ENCODE measurements at places on chromosomes 6 and 20. TPM values are rescaled to one million over a fixed set of nuclear protein-coding genes. Genes with fewer than 3 reads are reported as not detected.

Gene CLVS2
- not detected for total RNA-seq

Gene ZNF512B
- total RNA-seq, result 6.4 TPM

Gene MMP24OS
- total RNA-seq, result 30.1 TPM

Gene GNMT
- not detected for total RNA-seq

Gene ZNF217
- 22.0 TPM for total RNA-seq

Gene MCUR1
- 7.4 TPM for total RNA-seq

Gene FAM229B
- 20.3 TPM for total RNA-seq

- peak; percentile 97 for DNase-seq
Observed at GRCh38 chr6:112683926-112684325, 336.8 kb downstream of the RFPL4B start.

DNA sequence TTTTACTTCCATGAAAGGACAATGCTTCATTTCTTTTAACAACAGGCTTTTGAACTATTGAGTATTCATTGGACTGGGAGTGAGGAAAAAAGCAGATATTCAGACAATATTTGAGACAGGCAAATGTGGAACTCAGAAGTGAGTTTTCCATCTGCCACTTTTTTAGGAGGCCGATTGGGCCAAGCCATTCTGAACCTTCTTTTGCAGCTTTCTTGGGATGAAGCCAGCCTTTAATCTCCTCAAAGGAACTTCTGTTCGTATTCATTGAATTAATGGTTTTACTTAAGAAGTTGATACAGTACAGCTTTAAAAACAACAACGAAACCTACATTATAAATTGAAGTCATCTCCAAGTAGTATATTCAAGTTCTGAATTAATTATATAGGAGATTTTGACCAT lies 187.1 kb upstream of the RNF217 start:
- DNase-seq, result no peak

- no peak for DNase-seq
Observed at GRCh38 chr6:168756009-168756634, 315.1 kb downstream of the SMOC2 start.

GRCh38 chr6:110095935-110096334 lies 83.5 kb downstream of the WASF1 start:
- DNase-seq, result no peak

- DNase-seq, result no peak
Observed at GRCh38 chr20:36318166-36318565, 12.0 kb downstream of the DLGAP4 start.

- no peak for DNase-seq
Observed at GRCh38 chr6:148273962-148274752, 68.5 kb upstream of the SASH1 start.

- DNase-seq, result no peak
Observed at GRCh38 chr20:32435449-32436107, 77.4 kb downstream of the ASXL1 start.

- DNase-seq, result no peak
Observed at GRCh38 chr6:11604215-11604614, 66.7 kb downstream of the TMEM170B start.

DNA sequence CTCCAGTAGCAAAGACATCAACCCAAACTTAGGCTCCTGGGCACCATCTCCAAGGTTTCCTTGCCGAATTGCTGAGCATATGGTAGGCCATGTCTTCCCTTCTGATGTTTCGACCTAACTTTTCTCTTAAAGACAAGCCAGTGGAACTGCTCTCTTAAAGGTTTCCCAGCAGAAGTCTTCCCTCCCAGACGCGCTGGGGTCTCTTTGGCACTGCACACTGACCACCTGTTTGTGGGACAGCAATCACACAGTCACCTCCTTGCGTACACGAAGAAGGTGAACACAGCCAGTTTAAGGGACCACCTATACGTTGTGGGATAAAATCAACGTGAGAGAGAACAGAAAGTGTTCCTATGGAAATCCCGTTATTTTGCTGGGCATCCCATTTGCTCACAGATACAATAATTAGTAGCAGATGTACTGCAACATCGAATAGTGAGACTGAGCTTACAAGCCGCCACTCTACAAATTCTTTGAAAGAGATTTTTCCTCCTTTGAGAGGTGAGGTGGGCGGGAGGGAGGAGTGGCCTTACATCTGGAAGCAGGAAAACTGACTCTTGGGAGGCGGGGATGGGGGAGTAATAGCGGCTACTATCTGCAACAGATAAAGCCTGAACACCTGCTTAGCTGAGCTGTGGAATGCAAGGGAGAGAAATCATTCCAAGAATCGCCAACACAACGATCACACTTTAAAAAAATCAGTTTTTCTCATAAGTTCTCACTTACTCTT lies 9.9 kb downstream of the GRIK2 start:
- no peak for DNase-seq

GRCh38 chr6:41581381-41581991 lies 35.3 kb downstream of the FOXP4 start:
- DNase-seq, result peak; percentile 93

GRCh38 chr6:168128631-168129291 lies 49.7 kb upstream of the FRMD1 start:
- no peak for DNase-seq

DNA sequence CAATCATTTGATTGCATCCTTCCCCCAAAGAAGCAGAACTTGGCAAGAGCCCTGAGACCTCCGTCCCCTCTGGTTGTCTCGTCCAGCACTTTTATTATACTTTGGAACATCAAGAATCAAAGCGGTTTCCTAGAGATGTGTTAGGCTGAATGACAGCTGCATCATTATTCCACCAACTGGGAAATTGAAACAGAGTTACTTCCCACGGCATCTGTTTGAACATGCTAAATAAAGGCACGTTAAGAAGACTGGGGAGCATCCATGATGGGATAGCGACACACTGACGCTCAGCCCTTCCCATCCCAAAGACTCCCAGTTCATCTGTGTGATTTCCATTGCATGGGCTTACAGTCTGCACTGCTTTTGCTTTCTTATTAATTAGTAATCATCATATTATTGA lies 147.8 kb downstream of the TBC1D7 start:
- DNase-seq, result no peak

- no peak for DNase-seq
Observed at GRCh38 chr20:18256440-18257090, 31.8 kb upstream of the ZNF133 start.

DNA sequence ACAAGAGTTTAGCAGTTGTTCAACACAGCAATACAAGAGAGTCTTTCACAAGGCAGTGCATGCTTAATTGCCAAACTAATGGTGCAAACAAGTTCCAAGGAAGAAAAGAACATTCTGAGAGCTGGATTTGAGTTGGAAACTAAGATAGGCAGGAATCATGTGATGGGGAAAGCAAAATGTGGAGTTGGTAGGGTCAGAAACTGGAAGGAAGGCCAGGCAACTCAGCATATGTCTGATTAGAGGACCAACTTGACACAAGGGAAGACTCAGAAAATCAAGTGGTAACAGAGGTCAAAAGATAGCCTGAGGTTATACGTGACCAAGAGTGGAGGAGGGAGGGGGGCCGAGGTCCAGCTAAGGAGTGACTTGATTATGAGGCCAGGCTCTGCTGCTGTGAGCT lies 117.3 kb downstream of the SMLR1 start:
- DNase-seq, result no peak

DNA sequence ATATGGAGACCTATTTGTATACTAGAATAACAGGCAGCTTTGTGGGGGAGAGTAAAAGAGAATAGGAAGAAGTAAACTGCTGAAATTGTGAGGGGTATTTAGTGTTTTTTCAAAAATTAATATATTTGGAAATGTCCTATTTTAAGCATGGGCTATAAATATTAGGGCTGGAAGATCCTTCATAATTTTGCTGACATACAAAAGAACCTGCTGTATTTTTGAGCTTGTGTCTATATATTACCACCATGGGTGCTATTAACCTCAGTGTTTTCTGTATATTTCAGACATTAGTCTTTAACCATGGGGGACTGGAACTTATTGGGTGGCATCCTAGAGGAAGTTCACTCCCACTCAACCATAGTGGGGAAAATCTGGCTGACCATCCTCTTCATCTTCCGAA lies at the start of gene GJA10:
GJA10 (plus strand) TSS at position 301 of the 400 bp plus-strand sequence; CDS start at position 301, 0 bp downstream.
- DNase-seq, result no peak

DNA sequence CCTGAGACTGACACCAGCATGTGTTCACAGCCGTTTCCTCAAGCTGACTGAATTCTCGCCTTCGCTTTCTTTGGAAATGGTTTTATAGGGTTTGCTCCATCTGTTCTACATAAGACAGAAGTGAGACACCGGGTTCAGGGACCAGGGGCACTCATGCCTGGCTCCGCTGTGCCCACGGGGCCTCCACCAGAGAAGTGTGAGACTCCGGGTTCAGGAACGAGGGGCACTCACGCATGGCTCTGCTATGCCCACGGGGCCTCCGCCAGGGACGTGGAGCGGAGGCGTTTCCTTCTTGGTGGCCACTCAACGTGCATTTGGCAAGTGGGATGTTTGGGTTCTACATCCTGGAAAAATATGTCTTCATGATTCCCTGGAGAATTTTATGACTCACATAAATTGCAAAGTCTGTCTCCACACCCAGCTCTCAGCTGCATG lies 106.6 kb downstream of the RNASET2 start:
- no peak for DNase-seq

GRCh38 chr6:13971303-13971702 lies 46.6 kb downstream of the RNF182 start:
- DNase-seq, result no peak

Data from fibroblast of lung (primary cell).